ENCODE measurements at places on chromosomes 7 and 10.

GRCh38 chr7:29139191-29139590 is 7.1 kb downstream of the CPVL start:
- no peak for DNase-seq

DNA sequence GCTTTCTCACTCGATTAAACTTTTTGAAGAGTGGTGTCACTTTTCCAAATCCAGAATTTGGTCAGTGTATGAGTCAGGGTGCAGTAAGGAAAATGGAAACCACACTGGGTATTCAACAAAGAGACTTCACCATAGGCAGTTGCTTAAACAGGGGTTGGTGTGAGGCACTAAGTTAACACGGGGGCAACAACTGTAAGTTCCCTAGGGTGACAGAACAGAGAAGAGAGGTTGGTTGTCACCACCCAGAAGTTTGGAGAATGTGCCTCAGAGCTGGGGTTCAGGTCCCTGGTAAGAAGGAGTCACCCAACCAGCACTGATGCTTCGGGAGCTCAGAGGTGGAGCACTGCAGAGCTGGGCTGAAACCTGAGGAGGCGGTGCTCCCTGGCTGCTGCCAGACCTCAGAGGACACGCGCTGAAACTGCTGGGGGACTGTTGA is 170.4 kb downstream of the ARID5B start:
- DNase-seq = no peak

DNA sequence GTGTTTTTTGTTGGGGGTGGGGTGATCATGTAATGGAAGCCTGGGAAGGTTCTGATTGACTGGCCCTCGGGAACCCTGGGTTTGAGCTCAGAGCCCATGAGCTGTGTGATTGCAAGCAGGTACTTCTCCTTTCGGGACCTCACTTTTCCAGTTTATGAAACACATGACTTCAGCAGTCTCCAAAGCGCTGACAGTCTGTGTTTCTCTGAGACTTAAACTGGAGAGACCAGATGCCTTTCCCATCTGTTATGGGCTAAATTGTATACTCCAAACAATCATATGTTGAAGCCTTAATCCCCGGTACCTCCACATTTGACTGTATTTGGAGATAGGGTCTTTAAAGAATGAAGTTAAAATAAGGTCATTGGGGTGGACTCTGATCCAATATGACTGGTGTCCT is 493.6 kb downstream of the GALNT17 start:
- no peak for DNase-seq

DNA sequence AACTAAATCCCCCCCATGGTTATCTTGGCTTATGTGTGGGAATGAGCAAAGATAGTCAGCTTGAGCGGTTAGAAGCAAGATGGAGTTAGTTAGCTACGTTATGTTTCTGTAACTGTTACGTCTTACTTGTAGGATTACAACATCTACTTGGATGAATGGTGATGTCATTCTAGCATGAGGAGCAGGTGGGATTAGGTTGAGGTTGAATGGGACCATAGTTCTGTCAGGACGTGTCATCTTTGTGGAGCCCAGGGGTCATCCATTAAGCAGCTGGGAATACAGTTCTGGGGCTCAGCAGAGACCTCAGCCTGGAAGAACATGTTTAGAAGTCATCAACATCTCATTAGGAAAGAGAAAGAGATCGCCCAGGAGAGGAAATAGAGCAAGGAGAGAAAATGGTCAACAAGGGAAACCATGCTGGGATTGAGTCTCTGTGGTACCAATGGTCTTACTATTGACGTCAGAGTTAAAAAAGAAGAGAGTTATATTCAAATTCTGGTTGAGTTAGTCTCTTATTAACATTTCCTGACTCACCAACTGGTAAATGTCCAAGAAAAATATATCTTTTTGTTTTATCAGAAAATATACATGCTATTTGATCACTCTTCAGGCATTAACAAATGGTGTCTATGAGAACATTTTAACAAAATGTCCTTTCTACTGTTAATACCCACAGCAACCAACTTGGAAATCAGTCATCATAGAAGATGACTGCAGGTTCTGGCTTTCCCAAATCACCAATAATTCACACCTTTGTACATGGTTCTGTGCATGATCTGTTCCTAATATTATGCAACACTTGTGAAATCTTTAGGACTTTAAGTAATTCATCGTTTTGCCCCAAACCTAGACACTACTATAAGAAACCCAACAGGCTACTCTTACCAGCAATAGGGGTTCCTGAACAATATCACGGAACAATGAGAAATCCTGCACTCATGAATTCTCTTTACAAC is 96.9 kb downstream of the KIAA1217 start:
- DNase-seq = no peak

Data from stimulated activated naive CD4-positive, alpha-beta T cell treated with Interleukin-2 at 50 U/mL for 16 hours (primary cell).